Stimulated activated effector memory CD8-positive, alpha-beta T cell treated with anti-CD3 and anti-CD28 coated beads, Interleukin-12 subunit alpha, Interleukin-12 subunit beta, amount 100 ng/mL, for 72 hours (primary cell): ENCODE measurements at places on chromosomes 4 and X.

- no peak for DNase-seq
Measured at GRCh38 chr4:186845137-186845842, 121.6 kb upstream of the FAT1 start.

DNA sequence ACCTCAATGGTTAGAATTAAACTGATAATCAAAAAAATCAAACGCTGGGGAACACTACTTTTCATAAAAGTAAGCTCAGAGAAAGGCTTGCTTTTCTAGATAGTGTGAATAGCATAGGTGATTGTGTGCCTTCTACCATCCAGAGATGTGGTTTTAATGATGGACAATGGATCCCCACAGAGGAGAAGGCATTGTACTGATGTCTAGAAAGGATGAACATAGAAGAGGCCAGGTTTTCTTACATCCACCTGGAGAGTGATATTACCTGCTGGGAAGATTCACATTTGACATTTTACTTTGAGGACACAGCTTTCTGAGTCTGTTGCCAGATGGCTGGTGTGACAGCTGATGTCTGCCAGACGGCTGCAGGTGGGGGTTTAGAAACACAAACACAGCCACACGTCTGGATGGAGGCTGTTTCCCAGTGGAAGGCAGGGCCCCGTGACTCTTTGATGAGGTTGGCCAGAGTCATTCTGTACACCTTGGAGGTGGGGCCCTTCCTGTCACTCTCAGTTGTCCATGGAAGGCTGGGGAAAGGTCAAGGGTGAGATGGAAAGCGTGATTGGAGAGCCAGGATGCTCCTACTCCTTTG, 114.4 kb downstream of the PSAPL1 start:
- no peak for DNase-seq

GRCh38 chr4:88503344-88503743, 20.2 kb downstream of the PYURF start:
- DNase-seq = no peak

- no peak for DNase-seq
Measured at GRCh38 chr4:80154545-80154933, 42.8 kb upstream of the PRDM8 start.

GRCh38 chr4:80006935-80007744, 65.9 kb downstream of the ANTXR2 start:
- DNase-seq = no peak
